Gastrocnemius medialis (tissue), 4 donors: ENCODE measurements at places on chromosomes 1 and 21. TPM values are rescaled to one million over a fixed set of nuclear protein-coding genes. Genes with fewer than 3 reads are reported as not detected.

DNA sequence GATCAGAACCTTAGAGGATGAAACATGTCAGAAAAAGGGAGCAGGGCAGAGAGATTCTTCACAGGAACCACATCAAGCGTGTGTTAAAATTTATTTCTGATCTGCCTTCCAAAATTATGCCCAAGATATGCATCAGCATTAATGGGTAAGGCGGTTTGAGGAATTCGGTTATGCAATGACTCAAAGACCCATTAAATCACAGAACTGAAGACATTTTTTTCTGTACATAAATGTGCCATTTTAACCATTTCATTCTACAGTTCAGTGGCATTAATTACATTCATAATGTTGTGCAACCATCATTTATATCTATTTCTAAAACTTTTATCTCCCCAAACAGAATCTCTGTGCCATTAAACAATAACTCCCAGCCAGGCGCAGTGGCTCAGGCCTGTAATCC, 43.4 kb downstream of the CNST start:
- DNase-seq, result no peak

CNKSR1 gene
- 50.6 TPM for total RNA-seq

DNA sequence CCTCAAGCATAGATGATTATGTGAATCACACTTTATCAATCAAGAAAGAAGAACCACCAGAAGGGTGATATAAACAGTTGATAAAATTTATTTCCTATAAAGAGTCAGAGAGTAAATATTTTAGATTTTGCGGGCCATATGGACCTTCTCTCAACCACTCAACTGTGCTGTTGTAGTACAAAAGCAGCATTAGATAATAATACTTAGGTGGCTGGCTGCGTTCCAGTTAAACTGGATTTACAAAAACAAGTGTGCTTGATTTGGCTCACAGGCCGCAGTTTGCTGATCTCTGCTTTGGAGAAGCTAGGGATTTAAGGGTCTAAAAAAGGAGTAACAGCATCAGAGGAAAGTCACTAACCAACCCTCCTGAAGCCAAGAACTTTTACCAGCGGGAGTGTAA, 1406.0 kb downstream of the KCNT2 start:
- no peak for DNase-seq

- DNase-seq, result no peak
These were observed 31.9 kb downstream of the SLC1A7 start for GRCh38 chr1:53110370-53111072.

GRCh38 chr1:20982316-20982715, 194.4 kb downstream of the EIF4G3 start:
- DNase-seq, result no peak

- DNase-seq, result no peak
These were observed 67.9 kb upstream of the PUM1 start for GRCh38 chr1:31133368-31133767.

- no peak for DNase-seq
These were observed 58.5 kb downstream of the UMODL1 start for GRCh38 chr21:42129300-42130266.

KLHDC9 gene
- 2.4 TPM for total RNA-seq

- no peak for DNase-seq
These were observed 65.7 kb upstream of the NHLH2 start for GRCh38 chr1:115906627-115907026.

DNA sequence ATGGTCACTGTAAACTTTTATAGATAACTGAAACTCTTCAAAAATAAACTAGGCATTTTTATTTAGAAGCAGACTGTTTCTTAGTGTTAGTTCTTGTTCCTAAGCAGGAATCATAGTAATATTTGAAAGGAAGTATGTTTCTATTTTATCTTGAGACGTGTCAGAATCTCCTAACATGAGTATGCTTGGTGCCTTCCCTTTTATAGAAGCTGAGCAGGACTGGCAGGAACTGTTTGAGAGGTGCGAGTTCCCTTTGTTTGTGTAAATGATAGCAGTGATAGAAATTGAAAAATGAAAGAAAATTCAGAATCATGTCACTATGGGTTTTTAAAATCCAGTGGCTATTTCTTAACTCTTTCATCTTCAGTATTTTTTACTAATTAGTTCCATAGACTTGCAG, 56.9 kb downstream of the LRRC8D start:
- no peak for DNase-seq

LCE1C gene
- total RNA-seq, result not detected

- no peak for DNase-seq
These were observed 5.7 kb upstream of the ACBD6 start for GRCh38 chr1:180507795-180508724.

DNA sequence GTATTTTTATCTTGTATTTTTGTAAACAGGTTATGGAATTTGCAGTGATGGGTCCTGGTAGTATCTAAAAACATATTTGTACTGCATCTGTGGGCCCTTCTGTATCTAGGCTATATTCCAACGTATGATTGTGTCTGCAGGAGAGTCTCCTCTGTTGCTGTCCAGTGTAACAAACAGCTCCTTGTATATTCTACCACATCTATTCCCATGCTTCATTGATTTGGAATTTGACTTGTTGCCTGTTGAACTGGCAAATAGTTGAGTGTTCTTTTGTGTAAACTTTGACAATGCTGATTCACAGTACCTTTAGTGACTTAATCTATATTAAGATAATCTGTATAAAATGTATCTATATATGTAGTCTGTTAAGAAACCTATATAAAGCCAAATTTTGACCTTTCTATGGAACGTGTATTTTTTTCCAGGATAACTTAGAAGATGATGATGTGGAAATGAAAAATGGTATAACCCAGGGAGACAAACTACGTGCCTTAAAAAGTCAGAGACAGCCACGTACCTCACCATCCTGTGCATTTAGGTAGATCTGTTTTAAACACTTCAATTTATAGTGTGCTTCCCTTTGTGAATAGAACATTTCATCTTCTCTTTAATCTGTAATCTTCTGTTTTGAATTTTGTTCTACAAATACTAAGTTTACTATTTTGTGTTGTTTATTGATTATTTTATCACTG, 43.4 kb upstream of the GPR88 start:
- DNase-seq, result no peak

DNA sequence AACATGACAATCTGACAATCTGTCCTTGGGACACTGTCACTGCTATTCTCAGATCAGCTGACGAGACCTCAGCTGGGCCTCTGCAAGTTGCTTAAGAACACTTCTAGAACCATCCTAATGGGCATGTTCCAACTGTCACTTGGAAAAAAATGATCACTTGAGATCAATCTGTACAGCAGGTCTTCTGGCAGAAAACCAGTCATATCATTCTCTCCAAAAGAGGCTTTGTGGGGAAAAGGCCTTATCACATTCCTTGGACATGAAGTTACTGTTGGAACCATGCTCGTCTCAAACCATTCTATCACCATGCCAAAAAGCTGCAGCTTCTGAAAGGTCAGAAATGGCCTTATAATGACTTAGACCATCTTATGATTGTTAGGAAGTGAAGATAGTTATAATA, 744.2 kb downstream of the USP25 start:
- DNase-seq, result no peak

- no peak for DNase-seq
These were observed 6.5 kb upstream of the RPTN start for GRCh38 chr1:152165286-152166077.

- DNase-seq, result no peak
These were observed 252.3 kb upstream of the FGGY start for GRCh38 chr1:59044535-59045121.

- no peak for DNase-seq
These were observed 4.3 kb upstream of the MIIP start for GRCh38 chr1:12015001-12015491.

DNA sequence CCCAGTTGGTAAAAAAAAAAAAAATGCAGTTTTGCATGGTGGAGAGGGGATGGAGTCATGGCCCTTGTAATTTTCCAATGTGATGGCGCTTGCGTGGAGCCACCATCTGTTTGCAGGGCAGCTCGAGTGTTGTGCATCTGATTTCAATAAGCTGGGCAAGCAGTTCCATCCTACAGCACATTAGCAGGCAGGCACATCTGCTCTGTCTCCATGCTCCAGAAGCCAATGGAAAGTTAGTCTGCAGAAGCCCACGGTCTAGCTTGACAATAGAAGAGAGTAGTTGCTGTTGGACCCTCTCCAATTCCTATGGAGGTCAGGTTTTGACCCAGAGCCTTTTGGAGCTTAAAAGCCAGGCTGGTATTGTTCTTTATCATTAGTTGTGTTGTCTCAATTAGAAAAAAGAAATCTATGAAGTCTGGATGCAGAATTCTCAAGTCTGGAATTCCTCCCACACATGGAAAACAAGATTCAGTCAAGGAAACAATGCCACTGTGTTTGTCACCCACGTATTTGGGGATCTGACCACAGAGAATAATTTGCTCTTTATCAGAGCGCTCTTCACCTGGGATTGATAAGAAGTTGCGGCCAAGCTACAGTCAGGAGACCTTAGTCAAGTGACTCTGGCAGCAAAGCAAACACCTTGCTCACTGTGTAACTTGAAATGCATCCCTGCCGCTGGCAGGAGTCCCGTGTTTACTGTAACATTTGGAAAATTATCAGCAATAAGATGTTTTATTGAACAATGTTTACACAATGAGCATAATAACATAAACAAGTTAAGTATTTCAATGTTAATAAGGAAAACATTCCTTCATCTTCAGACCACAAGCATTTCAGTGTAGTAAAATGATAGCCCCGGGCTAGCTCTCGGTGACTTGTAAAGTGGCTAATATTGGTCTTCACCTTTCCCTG, 20.7 kb downstream of the NGF start:
- DNase-seq, result no peak

DNA sequence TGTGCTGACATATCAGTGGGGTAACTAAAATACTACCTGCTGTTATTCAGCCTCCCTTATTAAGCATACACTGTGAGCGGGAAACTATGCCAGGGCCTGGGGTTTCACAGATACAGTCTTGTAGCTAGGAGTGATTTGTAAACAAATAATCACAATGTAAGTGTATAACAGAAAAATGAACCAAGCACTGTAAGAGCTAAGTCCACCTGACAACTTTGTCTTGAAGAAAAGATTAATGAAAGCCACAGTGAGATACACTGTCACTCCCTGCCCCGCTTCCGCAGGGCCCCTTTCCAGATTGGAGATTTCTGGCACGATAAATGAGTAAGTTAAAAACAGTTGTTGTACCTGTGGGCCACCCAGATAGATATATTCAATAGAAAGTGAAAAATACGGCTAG, 4.8 kb downstream of the RCAN3 start:
- DNase-seq, result no peak

GJA9 gene
- total RNA-seq, result not detected

SELL gene
- 0.72 TPM for total RNA-seq

DNA sequence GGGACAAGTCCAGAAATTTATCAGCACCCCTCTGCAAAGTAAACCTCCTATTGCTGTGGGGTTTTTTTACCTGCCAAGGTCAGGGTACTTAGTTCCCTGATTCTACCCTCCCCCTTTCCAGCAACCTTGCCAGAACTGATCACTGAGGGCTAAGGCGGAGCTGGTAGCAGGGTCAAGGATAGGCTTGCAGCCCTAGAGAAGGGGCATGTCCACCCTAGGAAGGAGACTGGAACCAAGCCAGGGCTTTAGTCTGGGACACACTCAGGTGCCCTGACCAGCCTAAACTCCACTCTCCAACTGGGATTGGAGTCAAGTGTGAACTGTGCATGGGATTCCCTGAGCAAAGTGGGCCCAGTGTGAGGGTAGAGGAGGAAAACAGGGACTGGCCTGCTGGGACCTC, 6.5 kb upstream of the SLC26A9 start:
- DNase-seq, result no peak

AGMAT gene
- total RNA-seq, result 1.9 TPM

DNA sequence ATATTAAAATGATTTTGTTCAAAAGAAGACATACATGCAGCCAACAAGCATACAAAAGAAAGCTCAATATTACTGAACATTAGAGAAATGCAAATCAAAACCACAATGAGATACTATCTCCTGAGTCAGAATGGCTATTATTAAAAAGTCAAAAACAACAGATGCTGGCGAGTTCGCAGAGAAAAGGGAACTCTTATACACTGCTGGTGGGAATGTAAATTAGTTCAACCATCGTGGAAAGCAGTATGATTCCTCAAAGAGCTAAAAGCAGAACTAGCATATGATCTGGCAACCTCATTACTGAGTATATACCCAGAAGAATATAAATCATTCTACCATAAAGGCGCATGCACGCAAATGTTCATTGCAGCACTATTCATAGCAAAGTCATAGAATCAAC, 126.0 kb upstream of the HMCN1 start:
- DNase-seq, result no peak

GRCh38 chr21:29175408-29176134, 45.1 kb downstream of the MAP3K7CL start:
- no peak for DNase-seq

GRCh38 chr1:84726593-84727499, 36.6 kb upstream of the SSX2IP start:
- no peak for DNase-seq

KRTAP19-2 gene
- total RNA-seq, result not detected

GRCh38 chr1:33410091-33410701, 20.7 kb downstream of the PHC2 start:
- no peak for DNase-seq
